Brain pericyte (primary cell): ENCODE measurements at places on chromosomes 11 and 22.

DNA sequence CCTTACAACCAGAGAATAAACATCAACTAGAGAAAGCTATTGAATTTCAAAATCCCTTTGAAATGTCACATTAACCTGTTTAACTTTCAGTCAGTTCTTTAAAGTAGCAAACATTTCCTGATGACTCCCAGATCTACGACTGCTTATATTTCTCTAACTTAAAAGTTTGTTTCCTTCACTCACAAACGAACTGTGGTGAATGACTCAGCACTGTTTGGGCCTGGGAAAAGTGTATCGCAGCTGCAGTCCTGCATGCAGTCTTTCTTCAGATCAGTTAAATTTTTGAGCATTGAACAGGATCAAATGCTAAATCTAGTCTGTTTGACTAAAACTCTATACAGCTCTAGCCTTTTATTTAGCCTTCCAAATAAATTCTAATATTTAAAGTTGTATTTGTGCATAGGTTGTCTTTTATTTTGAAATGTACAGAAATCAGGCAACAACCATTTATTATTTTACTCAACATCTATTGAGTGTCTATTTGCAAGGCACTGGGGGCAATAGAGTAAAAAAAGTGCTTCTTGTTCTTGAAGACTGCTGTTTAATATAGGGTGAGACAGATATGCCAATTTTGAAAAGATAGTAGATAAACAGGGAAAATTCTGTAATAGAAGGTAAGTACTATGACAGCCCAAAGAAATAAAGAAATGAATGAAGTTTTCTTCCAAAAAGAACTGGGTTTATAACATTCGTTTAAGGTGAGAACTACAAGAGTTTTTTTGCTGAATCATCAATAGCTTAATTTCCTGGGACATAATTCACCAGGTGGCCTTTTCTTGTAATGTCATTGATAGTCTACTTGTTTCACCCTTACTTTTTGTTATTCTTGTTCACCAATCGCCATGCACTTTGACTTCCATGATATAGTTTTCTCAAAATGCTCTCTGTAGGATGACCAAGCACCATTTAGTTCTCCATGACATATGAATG lies 235.4 kb downstream of the METTL15 start:
- DNase-seq, result peak; percentile 68

- no peak for DNase-seq
Measured at GRCh38 chr11:70942593-70942992, 309.8 kb downstream of the SHANK2 start.

GRCh38 chr11:69433741-69434140 lies 47.7 kb upstream of the LINC01488 start:
- DNase-seq, result no peak

DNA sequence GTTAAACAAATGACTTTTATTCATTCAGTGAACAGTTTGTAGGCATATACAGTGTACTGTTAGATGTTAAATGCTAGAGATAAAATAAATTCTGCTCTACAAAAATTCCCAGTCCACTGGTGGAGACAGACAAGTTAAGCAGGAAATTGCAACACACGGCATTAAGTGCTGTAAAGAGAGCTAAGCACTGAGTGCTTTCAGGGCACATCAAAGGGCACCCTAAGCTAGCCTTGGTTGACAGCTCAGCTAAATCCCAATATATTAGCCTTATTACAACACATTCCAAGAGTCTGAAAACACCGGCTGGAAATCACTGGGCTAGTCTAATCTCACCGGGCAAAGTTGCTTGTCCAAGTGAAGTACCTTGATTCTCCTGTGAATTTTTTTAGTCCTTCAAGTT lies 55.1 kb downstream of the NOX4 start:
- no peak for DNase-seq

- no peak for DNase-seq
Measured at GRCh38 chr11:120326845-120327281, 1.8 kb downstream of the TLCD5 start.

- DNase-seq, result no peak
Measured at GRCh38 chr11:14854057-14854456, 38.0 kb downstream of the CYP2R1 start.

- no peak for DNase-seq
Measured at GRCh38 chr11:8223513-8223900, 40.2 kb downstream of the LMO1 start.

- DNase-seq, result no peak
Measured at GRCh38 chr11:104183593-104183992, 19.6 kb upstream of the PDGFD start.

GRCh38 chr22:29806196-29806595 lies 31.9 kb downstream of the ASCC2 start:
- DNase-seq, result no peak
